Stimulated activated CD4-positive, alpha-beta T cell treated with anti-CD3 and anti-CD28 coated beads, Interleukin-12 subunit alpha, Interleukin-12 subunit beta, amount 100 ng/mL, for 24 hours (primary cell): ENCODE measurements at places on chromosomes 4 and X.
A peak's percentile ranks its signal among the peaks of the same experiment; 100 is the strongest.

DNA sequence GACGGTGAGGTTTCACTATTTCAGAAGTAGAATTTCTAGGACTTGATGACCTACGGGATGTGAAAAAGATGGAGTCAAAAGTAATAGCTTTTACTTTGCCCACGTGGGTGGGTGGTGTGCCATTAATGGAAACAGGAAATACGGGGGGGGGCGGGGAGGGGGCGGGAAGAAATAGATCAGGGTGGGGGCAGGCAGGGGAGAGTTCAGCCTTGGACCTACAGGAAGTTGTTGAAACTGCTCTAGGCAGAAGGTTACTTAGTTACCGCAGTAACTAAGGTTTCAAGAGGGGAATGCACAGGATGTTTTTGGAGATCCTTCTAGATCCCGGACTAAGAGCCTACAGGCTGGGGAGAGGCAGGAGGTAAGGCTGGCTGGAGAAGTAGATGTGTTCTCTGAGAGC, 3.6 kb upstream of the FHL1 start:
- DNase-seq = no peak

- no peak for DNase-seq
Observed at GRCh38 chr4:174697202-174697601, 131.8 kb downstream of the GLRA3 start.

DNA sequence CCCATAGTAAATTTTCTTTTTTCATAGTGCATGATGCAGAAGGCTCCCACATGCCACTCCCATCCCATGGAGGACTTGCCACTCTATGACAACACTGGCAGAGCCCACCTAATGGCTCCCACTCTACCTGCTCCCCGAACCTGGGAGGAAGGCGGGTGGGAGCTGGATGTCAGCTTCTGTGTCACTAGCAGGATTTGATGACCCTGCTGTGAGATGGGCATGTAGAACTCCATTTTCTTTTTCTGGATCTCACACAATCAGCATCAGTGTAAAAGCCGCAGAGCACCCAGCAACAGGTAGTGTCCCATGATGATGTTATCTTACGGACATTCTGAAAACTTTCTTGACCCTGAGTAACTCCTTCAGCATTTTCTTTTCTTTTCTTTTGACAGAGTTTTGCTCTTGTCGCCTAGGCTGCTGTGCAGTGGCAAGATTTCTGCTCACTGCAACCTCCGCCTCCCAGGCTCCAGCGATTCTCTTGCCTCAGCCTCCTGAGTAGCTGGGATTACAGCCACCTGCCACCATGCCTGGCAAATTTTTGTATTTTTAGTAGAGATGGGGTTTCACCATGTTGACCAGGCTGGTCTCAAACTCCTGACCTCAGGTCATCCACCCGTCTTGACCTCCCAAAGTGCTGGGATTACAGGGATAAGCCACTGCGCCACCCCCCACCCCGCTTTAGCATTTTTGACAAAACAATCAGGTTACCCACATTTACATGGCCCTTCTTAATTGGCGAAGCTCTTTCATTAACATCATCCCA, 15.0 kb upstream of the ADH1A start:
- DNase-seq = no peak

DNA sequence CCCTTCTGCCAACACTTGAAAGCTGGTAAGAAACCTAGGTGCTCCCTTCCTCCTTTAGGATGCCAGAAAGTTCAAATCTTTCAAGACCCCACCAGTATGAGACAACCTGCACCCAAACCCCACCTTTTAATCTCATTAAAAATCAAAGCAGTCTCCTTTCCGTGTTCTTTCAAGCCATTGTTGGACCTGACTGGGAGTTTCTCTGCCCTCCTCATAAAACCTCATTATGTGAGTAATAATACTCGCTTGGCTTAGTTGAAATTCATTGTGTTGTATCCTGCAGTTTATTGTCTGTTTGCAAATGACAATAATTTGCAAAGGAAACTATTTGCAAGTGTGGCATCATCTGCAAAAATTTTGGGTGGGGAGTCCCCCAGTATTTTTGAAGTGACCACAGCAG, 133.2 kb upstream of the VEGFC start:
- no peak for DNase-seq

DNA sequence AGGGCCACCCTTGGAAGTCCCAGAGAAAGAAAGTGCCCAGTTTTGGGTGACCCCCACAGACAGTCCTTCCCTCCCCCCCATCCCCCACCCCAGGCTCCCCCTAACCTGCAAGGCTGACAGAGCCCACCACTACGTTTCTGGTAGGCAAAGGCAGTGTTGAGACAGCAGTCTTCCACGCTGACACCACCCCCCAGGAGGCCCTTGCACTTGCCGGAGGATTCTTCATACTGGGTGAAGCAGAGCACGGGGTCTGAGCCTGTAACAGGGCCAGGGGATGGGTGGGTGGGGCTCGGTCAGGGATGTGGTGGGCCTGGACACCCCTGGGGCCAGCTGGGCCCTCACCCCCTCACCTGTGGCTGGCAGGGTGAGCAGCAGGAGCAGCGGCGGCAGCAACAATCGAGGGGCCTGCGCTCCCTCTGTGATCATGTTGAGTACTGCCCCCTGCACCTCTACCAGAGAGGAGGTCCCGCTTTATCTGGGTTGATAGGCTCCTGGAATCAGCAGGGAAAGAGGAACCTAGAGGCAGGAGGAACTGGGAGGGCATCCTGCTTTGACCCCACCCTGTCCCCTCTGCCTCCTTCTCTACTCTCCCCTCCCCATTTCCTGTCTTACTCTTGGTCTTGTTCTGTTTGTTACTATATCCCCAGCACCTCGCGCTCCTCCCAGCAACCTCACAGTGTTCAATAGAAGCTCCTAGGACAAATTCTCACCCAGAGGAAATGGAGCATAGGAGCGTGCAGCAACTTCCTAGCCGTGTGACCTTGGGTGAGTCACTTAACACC, at the start of gene CFP:
TSS of gene CFP (minus strand) at position 512 of the 782 bp plus-strand sequence. CDS start at position 426, 86 bp downstream.
- DNase-seq = no peak

DNA sequence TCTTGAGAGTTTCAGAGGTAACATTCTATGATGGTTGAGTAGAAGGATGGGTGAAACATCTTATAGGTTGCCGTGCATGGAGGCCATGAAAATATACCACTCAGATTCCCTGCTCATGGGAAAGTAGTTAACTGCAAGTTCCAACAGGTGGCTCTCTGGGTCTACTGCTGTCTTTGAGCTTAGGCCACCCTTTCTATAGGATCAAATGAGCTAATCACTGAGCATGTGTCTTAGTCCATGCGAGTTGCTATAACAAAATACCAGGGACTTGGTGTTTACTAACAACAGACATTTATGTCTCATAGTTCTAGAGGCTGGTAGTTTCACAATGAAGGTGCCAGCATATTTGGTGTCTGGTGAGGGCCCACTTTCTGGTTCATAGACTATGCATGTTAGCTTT, 144.8 kb upstream of the UNC5C start:
- no peak for DNase-seq

DNA sequence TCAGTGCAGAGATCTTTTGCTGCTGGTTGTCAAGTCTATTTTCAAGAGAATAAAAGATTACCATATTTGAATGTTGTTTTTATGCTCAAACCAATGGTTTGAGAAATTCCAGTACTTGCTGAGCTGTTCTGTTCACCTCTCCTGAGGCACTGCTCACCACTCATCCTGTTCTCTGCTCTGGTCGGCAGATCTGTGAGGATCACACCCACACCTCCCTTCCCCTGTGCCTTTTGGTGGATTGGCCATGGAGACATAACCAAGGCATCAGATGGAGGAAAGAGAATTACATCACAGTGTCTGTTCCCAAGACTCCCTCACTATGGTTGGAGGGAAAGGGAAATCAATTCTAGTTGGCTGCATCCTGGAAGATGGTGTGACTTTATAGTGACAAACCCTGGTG, 391.6 kb downstream of the ARHGAP24 start:
- no peak for DNase-seq

GRCh38 chr4:154065368-154065767, 276.5 kb upstream of the SFRP2 start:
- DNase-seq = no peak

DNA sequence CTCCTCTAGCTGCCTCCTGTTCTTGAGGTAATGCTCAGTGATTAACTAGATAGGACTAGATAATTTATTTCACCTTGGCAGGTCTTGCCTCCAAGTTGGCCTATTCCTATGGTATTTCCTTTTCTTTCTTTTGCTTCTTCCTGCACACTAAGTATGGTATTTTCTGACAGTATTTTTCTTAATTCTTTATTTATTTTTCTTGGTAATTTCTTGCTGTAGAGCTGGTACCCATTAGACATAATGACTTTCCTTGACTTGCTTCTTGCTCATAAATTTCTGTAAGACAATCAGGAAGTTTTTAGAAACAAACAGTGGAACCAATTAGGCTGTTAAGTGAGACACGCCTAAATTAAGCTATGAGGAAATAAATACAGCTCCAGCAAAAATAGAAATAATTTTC, 9.5 kb downstream of the RAB9A start:
- no peak for DNase-seq

GRCh38 chr4:14196131-14196530, 568.6 kb upstream of the BOD1L1 start:
- DNase-seq = no peak

- DNase-seq = no peak
Observed at GRCh38 chr4:139315221-139315675, 13.0 kb upstream of the NDUFC1 start.

DNA sequence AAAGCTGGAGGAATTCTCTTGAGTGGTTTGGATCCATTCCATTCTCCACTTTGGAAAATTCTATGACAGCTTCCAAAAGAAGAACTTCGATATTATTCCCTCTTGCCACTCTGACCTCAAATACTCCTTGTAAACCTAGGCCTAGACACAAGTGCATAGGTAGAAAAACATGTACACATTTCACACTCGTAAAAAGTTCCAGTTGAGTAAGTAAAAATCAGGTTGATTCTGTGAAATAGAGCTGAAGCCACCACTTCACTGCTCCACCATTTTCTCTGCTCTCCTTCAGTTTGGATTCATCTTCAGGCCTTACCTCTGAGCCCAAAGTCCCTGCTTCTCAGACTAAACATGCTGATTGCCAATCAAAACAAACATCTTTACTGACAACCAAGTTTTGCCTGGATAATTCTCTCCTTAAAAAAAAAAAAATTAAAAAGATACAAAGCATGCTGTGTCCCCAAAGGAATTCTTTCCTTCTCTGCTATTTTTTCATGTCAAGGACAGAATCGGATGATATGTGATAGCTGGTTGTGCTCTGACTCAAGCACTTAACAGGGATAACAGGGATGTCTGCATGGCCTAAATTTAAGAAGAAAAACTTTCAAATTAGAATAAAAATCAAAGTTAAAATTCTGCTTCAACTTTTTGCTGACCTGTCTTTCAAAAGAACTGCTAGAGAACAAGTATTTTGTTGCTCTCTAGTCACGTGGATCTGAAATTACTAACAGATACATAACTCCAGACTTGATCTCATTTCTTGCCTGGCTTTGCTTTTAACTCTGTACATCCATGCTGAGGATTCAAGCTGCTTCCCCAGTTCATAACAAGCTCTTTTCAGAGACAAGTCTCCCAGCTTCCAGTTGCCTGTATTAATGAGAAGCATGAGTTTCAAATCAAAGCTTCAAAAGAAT, 420.9 kb upstream of the INTU start:
- no peak for DNase-seq

- DNase-seq = no peak
Observed at GRCh38 chrX:115449742-115450141, 111.2 kb upstream of the PLS3 start.

DNA sequence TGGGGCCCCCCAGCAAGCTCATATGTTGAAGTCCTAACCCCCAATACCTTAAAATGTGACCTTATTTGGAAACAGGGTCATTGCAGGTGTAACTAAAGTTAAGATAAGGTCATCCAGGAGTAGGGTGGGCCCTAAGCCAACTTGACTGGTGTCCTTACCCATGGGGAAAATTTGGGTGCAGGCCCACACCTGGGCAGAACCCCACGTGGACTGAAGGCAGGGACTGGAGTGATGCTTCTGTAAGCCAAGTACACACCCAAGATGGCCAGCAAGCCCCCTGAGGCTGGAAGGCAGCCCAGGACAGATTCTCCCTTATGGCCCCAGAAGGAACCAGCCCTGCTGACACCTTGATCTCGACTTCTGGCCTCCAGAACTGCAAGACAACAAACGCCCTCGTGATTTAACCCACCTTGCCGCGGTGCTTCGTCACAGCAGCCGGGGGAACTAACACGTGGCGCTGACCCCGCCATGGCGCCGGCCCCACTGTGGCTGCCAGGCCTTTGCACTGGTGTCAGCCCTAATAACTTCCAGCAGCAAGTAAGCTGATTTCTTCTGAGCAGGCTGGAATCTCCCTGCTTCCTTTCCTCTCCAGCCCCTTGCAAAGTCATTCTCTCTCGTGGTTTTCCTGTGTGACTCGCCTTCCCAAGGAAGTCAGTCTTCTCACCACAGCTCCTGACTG, 23.2 kb upstream of the MXD4 start:
- DNase-seq = no peak

DNA sequence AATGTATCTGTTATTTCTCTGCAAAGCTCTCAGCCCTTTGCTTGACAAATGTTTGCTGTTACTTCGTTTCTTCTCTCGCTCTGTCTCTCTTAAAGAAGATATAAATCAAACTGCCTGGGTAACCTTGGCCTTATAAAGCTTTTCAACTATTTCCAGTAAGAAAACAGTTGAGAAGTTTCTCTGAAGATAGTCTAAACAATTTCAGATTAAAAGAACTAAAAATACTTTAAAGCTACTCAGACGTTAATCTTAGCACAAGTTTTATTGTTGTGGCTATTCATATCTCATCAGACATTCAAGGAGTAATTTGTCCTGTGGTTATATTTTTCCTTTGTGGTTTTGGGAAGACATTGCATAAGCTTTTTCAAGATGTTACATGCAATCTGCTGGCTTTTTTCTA, 22.6 kb downstream of the HOPX start:
- DNase-seq = no peak

- DNase-seq = peak; percentile 16
Observed at GRCh38 chr4:22500831-22501714, 14.8 kb downstream of the ADGRA3 start.

- peak; percentile 55 for DNase-seq
Observed at GRCh38 chr4:127782025-127782274, 172 bp upstream of the HSPA4L start.

DNA sequence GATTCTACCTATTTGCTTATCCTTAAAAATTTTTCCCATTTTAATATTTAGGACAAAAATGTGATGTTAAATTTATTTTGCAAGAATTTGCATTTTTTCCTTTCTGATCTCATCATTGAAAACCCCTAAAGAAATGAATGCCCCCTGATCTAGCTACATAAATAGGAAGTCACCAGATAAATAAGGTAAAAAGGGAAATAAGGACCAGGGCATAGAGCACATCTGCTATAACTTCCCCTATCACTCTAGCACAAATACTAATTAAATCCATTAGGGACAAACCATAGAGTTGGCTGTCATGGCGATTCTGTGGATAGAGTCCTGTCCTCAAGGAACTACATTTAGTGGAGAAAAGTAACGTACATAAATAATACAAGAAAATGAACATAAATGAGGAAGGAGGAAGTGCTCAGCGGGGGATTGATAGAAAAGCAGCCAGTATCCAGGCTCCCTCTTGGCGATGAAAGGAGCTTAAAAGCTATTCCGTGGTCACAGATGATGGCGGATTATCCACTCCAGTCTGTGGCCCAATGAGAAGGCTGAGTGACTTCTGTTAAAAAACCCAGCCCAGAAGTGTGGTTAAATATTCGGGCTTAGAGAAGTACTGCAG, 76.9 kb upstream of the RPL34 start:
- no peak for DNase-seq
